Aorta (tissue), 5 donors: ENCODE measurements at places on chromosomes 6 and 20. TPM values are rescaled to one million over a fixed set of nuclear protein-coding genes. Genes with fewer than 3 reads are reported as not detected.

SMLR1 gene
- total RNA-seq: not detected

ZSCAN31 gene
- total RNA-seq: 8.3 TPM

RIN2 gene
- total RNA-seq: 67.0 TPM

CST4 gene
- total RNA-seq: not detected

B3GALT4 gene
- total RNA-seq: 12.7 TPM

OPRM1 gene
- not detected for total RNA-seq

PTPRK gene
- total RNA-seq: 50.6 TPM

SPATA25 gene
- total RNA-seq: 2.9 TPM

WDR27 gene
- total RNA-seq: 30.0 TPM

RNF5 gene
- total RNA-seq: 35.0 TPM

GPR63 gene
- total RNA-seq: 3.6 TPM

ZNF217 gene
- total RNA-seq: 26.5 TPM

RAE1 gene
- 19.4 TPM for total RNA-seq

FOXA2 gene
- not detected for total RNA-seq

DDX39B gene
- 235 TPM for total RNA-seq

DAAM2 gene
- total RNA-seq: 61.5 TPM

NR2E1 gene
- total RNA-seq: not detected
